SK-N-DZ (cell line): ENCODE measurements at places on chromosomes 11 and 22.

- peak; percentile 90 for DNase-seq
Observed at GRCh38 chr11:64165842-64166635, at the start of gene MACROD1. TSS of gene MACROD1 (minus strand) at chr11:64166113. CDS start at chr11:64165994, 119 bp downstream.

DNA sequence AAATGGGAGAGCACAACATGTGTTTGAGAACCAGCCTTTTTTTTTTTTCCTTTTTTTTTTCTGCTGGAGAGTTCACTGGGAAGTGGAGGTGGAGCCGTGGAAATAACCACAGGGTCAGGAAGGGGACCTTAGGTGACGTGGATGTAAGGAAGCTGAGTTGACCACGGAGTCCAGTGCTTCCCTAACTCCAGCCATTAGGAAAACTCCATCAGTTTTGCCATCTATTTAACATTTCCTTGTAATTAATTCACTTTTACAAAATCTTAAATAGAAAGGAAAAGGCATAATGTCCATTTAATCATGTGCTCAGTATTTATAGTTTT lies 2.0 kb upstream of the CDK2AP2 start:
- DNase-seq = no peak

DNA sequence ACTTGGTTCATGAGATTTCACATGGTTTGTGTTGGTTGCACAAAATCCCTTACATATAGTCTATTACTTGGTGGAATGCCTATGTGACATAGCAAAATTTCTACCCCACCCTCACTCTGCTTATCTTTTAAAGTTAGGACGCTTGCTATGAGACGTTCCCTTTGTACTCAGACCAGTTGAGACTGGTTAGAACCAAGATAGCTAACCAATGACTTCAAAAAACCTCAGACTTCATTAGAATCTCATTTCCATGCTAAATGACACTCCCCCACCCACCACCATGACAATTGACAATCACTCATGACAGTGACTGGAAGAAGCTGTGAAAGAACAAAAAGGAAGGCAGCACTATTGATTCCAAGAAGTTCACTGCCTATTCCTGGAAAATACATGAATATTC lies 313.6 kb downstream of the ETS1 start:
- DNase-seq = no peak

DNA sequence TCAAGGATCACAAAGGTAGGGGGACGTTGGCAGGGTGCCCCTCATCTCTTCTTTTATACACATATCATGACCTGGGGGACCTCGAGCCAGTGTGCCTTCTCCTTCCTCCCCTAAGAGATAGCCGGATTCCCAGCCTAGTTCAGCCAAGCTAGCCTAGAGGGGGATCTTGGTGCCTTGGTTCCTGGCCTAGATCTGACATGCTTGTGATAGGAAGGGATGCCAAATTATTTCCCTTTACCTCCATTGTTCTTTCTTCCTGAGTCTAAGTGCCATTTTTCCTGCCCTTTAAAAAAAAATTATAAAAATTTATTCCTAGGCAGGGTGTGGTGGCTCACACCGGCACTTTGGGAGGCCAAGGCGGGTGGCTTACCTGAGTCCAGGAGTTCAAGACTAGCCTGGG lies 7.0 kb upstream of the HINFP start:
- DNase-seq = no peak

- no peak for DNase-seq
Observed at GRCh38 chr11:103453126-103453525, 343.9 kb downstream of the DYNC2H1 start.

DNA sequence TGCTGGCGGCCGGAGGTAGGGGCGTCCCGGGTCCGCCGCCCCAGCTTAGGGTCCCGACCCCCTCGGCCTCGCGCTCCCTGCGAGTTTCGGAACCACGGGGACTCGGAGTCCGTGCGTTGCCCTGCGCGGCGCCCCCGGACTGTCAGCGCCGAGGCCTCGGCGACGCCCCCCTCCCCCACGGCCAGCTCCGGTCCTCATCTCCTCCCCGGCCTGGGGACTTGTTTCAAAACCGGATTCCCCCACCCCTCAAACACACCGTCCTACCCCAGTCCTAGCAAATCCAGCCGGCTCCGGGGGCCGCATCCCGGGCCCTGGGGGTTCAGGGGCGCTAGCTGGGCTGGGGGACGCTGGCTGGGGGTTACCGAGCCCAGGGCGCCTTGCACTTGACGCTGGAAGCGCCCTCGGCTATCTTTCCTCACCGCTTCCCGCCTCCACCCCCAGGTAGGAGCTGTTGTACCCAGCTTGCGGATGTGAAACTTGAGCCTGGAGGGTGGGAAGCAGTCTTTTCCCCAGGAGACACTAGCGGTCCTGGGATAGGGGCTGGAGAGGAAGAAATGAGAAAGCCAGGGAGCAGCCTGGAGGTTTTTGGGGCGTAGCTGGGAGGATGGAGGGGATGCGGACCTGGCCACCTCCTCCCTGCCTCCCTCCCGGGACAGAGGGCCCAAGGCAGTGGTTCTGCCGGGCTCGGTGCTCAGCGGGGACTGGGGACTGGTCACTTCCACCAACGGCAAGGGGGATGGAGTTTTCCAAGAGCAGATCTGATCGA lies 550 bp downstream of the FBLN1 start:
- DNase-seq = peak; percentile 35

DNA sequence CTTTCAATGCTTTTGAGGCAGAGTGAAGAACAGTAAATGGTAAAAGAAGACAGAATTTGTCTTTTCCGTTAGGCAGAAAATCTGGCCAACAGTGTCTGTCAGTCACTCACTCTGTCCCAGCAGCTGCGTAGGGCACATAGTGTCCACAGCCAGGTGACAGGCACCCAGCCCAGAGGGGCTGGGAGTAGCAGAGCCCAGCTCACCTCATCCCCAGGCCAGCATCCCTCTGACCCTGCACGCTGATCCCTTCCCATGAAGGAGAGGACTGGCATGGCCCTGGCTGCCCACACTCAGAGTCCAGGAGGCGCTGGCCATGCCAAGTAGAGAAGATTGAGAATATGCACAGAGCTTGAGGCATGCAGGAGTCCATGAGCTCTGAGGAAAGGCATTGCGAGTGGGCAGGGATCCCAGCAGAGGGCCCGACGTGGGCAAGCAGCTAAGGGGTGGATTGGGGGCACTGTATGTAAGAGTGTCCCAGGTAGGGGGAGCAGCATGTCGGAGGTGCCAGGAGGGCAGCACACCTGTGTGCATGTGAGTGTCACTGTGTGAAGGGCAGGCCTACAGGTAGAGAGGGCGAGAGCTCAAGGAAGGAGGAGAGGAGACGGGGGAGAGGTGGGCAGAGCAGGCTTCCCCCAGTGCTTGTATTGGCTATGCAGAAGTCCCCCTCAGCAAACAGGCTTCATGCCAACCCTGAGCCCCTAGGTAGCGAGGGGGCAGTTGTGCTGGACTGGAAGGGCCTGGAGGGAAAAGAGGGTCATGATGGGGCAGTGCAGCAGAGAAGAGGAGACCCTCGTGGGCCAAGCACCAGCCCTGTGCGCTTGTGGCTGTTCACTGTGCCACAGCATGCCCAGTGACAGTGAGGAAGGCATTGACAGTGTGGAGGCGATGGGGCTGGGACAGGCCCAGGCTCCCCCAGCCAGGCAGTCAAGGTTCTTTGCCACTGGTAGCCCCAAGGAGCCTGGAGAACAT lies 133.8 kb downstream of the OSBP2 start:
- DNase-seq = no peak

GRCh38 chr11:57155838-57156607 lies 25.7 kb upstream of the LRRC55 start:
- DNase-seq = no peak

GRCh38 chr11:37946155-37946766 lies 1348.2 kb upstream of the RAG2 start:
- DNase-seq = peak; percentile 32

- DNase-seq = no peak
Observed at GRCh38 chr11:74777038-74777437, 28.4 kb downstream of the RNF169 start.

DNA sequence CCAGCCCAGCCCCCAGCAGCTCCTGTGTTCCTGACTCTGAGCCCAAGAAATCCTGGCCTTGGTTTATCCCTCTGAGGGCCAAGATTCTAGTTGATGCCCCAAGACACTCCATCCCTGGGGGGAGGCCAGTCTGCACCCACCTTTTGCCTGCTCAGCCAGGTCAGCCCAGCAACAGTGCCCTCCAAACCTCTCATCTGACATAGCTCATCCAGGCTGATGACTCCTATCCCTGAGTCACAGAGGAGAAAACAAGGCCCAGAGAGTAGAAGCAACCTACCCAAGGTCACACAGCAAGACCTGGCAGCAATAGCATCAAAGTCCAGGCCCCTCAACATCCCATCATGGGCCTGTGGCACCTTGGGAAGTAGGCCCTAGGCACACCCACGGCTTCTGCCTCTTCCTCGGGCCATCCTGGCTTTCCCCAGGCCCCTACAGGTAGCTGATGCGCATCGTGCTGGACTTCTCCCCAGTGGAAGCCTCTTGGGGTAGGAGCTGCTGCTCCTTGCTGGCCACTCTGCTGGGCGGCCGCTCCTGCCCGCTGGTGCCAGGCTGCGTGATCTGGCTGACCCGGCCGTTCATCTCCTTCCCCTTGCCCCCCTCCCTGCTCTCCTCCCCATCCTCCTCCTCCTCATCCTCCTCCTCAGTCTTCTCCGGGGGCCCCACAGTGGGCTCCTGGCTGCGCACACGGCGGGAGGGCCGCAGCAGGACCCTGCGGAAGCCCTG lies 6.0 kb downstream of the SSTR3 start:
- DNase-seq = no peak

DNA sequence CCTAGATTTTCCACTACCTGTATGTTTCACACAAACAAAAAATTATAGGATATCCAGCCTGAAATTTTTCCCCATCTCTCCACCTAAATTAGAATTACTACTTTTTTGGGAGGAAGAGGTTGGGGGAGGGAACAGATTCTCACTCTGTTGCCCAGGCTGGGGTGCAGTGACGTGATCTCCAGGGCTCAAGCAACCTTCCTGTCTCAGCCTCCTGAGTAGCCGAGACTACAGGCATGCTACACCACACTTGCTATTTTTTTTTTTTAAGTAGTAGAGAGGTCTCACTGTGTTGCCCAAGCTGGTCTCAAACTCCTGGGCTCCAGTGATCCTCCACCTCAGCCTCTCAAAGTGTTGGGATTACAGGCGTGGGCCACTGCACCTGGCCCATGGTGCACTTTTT lies 9.5 kb downstream of the JAML start:
- DNase-seq = no peak

DNA sequence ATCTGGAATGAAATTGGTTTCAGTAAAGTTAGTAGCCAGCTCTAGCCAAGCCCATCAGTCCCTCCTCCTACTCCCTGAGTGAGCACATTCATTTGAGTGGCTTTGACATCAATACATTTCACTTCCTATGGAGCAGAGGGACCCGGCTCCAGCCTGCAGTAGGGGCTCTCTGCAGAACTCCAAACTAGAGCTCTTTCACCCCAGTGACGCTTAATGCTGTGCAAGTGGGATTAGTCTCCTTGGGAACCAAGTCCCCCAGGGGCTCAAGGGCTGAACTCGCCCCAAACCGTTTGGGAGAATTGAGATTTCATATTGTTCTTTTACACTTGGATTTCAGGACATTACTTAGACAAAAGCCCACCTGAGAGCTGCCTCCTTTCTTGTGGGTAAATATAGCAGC lies 4.4 kb upstream of the FAM181B start:
- DNase-seq = no peak

DNA sequence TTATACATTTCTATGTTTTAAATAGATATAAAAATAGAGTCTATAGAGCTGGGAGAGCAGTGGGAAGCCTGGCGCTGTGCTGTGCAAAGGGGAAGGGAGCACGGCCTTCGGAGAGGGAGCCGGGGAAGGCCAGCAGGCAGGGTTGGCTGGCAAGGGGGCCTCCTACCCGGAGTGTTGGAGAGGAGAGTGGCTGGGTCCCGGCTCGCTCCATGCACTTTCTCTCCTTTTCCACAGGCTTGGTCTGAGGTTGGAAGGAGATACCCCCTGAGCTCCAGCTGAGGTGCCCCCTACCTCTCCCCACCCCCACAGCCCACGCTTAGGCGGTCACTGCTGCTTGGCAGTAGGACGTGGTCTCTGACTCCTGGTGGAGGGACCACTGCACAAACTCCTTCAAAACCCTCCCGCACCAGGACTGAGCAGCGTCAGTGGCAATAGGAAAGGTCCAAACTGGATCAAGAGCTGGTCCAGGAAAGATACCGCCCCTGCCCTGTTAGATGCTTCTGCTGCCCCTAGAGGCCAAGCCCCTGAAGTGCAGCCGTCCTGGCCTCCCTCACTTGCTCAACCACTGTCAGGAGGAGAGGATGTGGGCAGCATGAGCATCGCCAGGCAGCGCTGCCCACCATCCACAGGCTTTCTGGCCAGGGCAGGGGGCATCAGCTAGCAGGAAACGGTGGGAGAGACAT lies 52.9 kb downstream of the SYT13 start:
- peak; percentile 68 for DNase-seq

DNA sequence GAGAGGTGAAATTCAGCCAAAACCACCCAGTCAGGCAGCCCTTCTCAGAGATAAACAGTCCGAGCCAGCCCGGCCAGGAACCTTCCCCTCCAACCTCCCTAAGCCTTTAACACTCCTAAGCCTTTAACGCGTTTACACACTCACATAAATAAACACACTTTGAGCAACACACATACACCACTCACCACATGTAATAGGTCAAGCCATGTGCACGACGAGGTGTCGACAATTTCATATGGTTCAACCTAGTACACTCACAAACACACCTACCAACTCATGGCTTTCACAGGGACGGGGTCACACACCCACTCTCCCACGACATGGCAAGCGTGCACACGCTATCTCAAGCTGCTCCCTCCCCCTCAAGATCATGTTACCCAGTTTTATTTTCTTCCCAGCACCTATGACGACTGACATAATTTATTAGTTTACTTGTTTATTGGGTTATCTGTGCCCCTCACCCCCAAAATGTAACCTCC lies 15.5 kb downstream of the SLC43A1 start:
- no peak for DNase-seq

GRCh38 chr11:59822989-59823566 lies 12.5 kb upstream of the MRPL16 start:
- DNase-seq = peak; percentile 23

GRCh38 chr11:68315171-68315920 lies 3.0 kb downstream of the LRP5 start:
- no peak for DNase-seq

- DNase-seq = no peak
Observed at GRCh38 chr11:20010851-20011225, 149.4 kb downstream of the DBX1 start.

DNA sequence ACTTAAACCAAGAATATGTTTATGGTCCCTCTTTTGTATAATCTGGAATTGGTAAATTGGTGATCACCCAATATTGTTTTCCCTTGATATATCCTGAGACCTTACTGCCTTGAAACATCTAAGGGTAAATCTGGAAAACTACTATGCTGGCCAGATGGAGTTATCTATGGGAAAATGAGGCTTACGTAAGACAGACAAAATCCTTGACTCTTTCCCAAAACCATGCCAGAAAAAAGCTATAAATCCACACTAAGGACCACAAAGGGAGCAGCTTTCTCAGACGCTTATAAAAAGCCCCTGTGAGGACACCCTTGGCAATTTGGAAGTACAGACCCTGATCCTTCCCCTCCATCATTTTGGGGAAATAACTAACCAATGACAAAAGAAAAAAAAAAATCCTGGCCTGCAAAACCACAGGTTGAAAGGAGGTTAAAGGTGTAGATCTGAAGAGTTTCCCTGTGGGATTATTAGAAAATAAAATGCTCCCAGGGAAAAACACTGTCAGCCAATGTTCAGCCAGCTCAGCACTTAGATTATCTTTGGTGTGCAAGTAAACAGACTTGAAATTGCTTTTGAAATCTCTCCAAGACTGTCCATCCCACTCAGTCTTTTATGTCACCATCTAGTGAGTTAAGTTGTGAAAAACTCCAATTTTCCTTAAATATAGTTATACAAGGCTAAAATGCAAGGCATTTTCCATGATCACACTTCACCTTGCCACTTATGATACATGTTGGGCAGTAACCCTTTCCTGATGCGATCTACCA lies 6.6 kb upstream of the AMBRA1 start:
- no peak for DNase-seq
